ENCODE measurements at places on chromosomes 3 and 15. TPM values are rescaled to one million over a fixed set of nuclear protein-coding genes. Genes with fewer than 3 reads are reported as not detected.
A peak's percentile ranks its signal among the peaks of the same experiment; 100 is the strongest.

- DNase-seq: no peak
Measured at GRCh38 chr3:26281284-26281985, 341.1 kb upstream of the LRRC3B start.

The CD200R1 gene
- total RNA-seq: 11.6 TPM

DNA sequence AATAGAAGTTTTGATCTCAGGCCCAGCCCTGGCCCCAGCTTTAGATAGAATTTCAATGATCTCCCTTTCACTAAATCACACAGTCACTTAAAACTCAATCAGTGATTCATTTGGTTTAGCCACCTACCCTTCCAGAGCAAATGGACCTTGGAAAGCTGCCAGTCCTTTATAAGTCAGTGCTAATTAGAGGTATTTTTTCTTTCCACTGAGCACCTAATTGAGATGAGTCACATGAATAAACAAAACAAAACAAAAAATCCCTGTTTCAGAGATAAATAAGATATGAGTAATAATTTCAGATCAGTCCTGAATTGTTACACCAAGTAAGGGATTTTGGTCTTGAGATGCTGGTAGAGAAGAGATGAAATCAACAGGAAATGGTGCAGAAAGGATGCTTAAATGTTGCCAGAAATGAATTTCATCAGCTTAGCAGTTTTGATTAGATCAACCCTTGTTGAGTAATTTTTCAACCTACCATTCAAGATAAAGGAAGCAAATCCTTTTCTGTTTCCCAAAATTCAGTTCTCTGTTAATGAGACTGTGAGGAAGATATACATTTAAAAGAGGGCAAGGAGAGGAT lies 352.0 kb upstream of the COL8A1 start:
- DNase-seq: no peak

The TF gene
- total RNA-seq: 0.97 TPM

- DNase-seq: no peak
Measured at GRCh38 chr15:92869263-92869940, 30.7 kb upstream of the CHD2 start.

GRCh38 chr3:18672561-18672960 lies 247.4 kb upstream of the SATB1 start:
- DNase-seq: no peak

DNA sequence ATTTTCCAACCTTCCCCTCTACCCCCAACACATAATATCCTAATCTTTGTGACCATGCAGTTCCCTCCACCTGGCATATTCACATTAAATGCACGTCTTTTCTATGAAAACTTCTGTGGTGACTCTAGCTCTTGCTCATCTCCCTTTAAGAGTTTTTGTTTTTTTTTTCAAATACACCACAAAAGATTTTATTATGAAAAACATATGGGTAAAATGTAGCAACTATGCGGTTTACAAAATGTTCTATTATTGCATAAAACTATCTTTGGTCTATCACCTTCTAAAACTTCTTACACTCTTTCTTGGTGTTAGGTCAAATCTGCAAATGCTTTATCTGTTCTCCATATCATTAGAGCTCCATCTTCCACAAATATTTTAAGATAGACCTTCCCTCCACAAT lies 38.6 kb upstream of the ADGRG7 start:
- DNase-seq: no peak

GRCh38 chr3:159950156-159950898 lies 38.3 kb upstream of the IL12A start:
- no peak for DNase-seq

DNA sequence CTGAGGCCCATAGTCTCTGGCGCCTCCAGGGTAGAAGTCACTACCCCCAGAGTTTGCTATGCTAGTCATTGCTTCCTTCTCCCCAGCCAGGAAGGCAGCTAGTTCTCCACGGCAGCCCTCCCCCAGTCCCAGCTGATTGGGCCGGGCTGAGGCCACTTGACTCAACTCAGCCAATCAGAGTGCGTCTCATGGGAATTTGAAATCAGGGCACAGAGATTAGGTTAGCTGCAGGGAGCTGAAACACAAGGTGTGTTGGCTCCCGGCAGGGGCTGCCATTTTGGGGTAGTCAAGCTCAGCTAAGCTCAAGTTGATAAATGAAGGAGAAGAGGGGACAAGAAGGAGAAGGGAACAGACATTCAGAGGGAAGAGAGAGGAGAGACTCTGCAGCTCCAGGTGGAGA lies 32.8 kb downstream of the LINGO1 start:
- DNase-seq: no peak

- DNase-seq: no peak
Measured at GRCh38 chr15:96027501-96027900, 303.0 kb upstream of the NR2F2 start.

The CHRNB4 gene
- total RNA-seq: not detected

The GNAT1 gene
- not detected for total RNA-seq

The ITIH1 gene
- total RNA-seq: not detected

The CADPS gene
- total RNA-seq: not detected

DNA sequence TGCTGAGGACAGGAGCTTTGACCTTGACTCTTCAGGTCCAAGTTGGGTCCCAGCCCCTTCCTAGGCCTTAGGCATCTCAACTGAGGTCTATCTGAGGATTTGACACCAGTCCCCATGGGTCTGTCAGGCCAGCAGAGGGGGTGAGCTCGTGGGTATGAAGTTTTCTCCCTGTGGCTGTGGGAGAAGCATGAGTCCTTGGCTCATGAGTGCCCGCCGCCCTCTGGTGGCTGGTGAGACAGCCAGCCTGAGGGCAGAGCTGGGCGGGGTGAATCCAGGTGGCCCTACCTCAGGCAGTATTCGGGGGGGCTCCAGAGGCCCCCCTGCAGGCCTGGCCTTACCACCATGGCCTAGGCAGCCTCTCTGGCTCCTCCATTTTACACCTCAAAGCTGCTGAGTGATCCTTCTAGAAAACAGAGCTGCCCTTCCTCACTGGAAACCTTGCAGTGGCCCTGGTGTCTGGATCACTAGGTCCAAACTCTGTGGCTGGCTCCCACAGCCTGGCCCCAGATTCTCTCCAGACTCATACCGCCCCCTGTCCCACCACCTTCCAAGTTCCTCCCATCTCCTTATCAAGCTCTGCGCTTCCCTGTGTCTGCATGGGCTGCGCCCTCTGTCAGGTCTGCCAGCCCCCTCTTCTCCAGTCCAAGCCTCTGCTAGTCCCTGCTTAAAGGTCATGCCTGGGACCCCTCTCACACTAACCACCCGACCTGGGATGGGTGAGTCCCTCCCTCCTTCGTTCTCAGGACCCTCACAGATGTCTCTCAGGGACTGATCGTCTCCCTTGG lies 16.1 kb downstream of the SH2D7 start:
- peak; percentile 87 for DNase-seq

The EEF1AKMT4 gene
- total RNA-seq: 3.3 TPM

- no peak for DNase-seq
Measured at GRCh38 chr3:188278717-188279324, 124.9 kb downstream of the LPP start.

The SCG5 gene
- total RNA-seq: 2.8 TPM

DNA sequence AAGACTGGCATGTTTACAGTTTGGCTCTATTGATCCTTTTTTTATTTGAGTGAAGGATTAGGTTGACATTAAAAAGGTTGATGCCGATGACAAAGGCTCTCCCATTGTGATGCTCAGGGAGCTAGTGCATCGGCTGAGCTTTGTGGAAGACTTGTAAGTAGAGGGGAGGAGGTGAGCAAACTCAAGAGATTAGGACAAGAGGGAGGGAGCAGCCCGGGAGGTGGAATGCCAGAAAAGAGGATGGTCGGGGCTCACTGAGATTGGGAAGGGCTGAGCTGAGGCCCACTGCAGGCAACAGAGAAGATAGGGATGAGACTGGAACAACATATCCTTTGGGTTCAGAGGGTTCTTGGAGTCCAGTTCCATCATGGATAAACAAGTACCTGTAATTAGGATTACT lies 26.5 kb upstream of the PSMD6 start:
- no peak for DNase-seq

DNA sequence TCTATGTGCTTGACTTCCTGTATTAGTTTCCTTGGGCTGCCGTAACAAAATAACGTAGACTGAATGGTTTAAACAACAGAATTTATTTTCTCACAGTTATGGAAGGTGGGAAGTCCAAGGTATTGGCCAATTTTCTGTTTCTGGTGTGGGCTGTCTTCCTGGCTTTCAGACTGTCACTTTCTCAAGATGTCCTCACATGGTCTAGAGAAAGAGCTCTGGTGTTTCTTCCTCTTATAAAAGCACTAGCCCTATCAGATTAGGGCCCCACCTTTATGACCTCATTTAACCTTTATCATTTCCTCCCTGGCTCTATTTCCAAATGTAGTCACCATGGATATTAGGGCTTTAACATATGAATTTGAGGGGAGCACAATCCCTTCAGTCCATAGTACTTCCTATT lies 54.6 kb downstream of the SPRED1 start:
- DNase-seq: no peak

DNA sequence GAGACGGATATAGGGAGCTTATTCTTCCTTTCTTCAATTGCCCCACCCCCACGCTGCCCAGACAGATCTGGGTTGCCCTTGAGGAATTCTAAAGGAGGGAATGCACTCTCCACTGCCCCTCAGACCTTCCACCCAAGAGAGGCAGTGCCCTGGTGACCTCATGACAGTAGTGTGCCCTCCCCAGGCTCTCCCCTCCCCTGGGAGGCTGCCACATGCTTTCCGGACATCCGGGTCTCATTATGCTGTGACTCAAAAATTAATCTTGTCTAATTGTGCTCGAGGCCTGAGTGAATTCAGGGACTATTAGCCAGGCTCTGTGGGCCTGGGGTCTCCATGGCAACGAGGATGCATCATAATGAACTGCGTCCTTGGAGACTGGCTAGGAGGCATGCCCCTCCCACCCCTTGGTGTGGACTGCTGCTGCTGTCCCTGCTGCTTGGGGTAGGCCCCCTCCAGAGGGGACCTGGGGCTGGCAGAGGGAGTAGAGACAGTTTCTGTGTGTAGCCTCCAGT lies 20.8 kb downstream of the CORO2B start:
- no peak for DNase-seq

- DNase-seq: no peak
Measured at GRCh38 chr3:169062501-169062900, 601.0 kb downstream of the MECOM start.

- no peak for DNase-seq
Measured at GRCh38 chr3:126782536-126782935, 78.5 kb downstream of the CHCHD6 start.

GRCh38 chr3:131147534-131147933 lies 120.9 kb downstream of the NEK11 start:
- DNase-seq: no peak

- DNase-seq: no peak
Measured at GRCh38 chr3:134368751-134369105, 5.5 kb downstream of the AMOTL2 start.

The PLA1A gene
- not detected for total RNA-seq

DNA sequence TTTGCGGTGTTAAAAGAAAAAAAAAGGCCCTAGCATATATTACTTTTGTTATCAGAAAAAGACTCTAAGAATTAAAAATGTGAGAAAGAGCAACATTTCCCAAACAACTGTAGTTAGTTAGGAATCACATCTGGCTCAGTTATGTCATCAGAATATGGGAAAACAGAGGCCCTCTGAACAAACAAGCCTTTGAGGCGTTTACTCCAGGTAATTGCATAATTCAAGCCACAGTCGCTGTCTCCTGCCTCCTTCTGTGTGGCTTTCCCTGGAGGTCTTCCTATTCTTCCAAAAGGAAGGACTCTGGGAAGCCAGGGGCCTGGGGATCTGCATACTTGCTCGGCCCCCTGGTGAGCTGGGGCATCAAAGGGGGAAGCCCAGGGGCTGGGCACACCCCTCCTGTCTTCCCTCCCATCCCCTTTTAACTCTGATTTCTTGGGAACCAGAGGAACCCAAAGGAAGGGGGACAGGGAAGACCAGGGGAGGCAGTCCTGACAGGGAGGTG lies 3.7 kb upstream of the FAM107A start:
- DNase-seq: no peak

The AP3S2 gene
- total RNA-seq: 30.8 TPM

DNA sequence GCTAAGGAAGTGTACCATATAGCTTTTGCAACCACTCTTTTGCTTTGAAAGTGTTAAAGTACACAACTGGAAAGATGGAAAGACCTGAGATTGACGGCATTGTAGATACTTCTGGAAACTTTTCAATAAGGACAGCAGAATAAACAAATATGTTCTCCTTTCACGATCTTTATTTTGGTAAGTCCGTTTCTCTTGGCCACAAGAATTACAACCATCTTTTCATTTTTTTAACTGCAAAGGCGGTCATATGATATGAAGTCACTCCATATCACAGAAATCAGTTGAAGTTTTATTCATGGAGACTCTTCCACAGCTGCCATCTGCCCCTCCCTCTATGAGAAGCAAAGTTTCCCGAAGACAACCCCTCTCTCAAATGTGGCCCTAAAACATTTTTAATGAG lies 303.4 kb upstream of the ICE2 start:
- DNase-seq: no peak

GRCh38 chr15:43239732-43240491 lies 19.1 kb upstream of the EPB42 start:
- no peak for DNase-seq

The ANKDD1A gene
- total RNA-seq: 12.6 TPM

The FAM219B gene
- total RNA-seq: 113 TPM

DNA sequence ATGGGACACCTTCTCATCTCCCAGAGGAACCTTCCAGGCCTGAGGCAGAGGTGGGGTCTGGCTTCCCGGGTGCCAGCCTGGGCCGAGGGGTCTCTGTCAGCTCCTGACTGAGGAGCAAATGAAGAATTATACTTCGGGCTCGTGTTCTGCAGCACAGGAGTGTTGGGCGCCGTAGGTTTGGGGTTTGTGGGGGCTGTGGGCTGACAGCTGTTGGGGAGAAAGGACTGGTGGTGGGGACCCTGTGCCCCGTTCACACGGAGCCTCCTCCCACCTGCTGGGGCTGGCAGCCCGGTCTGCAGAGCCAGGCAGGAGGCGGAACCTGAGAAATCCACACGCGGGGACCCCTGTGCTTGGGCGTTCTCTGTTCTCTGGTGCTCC lies 59.7 kb downstream of the ADAMTS7 start:
- peak; percentile 22 for DNase-seq

The TM4SF4 gene
- total RNA-seq: not detected

DNA sequence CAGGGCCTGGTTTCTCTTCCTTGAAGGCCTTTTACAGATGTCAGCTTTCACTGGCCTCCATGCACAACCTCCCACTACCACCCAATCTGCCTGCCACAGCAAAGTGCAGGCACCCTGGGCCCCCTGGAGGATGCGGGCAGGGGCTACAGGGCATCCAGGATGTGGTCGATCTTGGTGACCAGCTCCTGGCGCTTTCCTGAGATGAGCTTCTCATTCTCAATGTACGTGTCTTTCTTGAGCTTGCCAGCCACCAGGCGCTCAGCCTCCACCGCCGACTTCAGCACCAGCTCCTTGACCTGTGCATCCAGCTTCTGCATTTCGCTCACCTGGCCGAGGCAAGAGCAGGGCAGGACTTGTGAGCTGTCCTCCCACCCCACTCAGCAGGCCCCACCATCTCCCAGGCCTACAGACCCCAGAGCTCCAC lies 30.3 kb downstream of the RPN1 start:
- DNase-seq: no peak

DNA sequence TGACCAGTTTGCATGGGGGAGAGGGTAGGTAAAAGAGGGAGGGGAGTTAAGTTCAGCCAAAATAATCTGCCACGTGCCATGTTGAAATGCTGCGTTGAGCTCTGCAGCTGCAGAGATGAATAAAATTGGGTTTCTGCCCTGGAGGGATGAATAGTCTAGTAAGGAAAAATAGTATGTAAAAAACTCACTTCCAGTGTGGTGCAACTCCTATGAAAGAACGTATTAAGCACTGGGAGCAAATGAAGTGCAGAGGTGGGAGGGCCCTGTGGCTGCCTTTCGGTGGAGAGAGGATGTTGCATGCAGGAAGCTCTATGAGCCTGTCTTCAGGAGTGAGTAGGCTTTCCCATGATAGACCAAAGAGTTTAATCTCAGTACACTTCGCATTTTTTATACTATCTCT lies 8.6 kb downstream of the CEP63 start:
- no peak for DNase-seq
